ENCODE measurements at places on chromosomes 3 and 15.

DNA sequence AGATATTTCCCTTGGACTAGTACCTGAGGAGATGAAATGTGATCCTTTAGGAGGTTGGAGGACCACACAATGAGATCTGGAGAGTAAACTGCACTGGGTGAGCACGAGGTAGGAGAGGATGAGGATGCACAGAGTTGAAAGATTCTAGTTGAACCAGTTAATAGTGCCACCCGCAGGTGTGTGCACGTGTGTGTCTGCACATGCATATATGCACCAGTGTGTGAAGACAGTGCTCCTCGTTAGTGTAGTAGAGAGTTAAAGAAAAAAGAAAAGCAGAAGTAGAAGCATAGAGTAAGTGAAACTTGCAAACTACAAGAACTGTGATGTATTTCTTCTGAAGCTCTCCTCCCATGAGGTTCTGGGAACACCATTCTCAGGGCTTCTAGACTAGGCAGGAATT is 8.4 kb downstream of the MED12L start:
- DNase-seq: no peak

GRCh38 chr3:57017459-57017845 is 43.0 kb upstream of the SPATA12 start:
- no peak for DNase-seq

DNA sequence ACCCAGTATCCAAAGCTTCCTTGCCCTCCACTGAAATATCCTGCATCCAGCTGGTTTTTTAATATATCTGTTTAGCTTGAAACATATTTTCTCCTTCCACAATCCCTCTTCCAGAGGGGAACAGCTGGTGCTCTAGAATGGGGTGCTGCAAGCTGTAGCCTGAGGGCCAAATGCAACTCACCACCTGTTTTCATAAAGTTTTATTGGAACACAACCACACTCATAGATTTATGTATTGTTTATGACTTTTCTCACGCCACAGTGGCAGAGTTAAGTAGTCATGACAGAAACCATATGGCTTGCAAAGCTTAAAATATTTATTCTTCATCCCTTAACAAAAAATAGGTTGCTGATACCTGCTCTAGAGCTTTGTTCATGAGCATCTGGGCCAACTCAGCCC is 298.7 kb downstream of the CLSTN2 start:
- no peak for DNase-seq

- DNase-seq: no peak
Measured at GRCh38 chr3:9402410-9403228, 5.2 kb downstream of the SETD5 start.

- DNase-seq: no peak
Measured at GRCh38 chr3:20324664-20325478, 138.9 kb upstream of the SGO1 start.

DNA sequence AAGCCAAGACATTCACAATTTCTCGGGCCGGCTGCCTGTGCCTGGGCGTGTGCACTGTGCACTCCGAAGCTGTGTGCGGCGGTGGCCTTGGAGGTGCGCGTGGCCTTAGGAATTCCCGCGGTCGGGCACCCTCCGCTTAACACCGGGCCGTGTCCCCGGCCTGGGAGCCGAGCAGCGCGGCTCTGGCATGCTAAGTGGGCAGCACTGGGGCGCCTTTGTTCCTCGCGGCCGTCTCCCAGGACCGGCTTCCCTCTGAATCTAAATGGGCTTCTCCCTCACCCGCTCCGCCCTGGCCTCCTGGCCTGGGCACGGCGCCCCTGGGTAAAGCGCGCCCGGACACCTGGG is 498 bp upstream of the ARNT2 start:
- no peak for DNase-seq

DNA sequence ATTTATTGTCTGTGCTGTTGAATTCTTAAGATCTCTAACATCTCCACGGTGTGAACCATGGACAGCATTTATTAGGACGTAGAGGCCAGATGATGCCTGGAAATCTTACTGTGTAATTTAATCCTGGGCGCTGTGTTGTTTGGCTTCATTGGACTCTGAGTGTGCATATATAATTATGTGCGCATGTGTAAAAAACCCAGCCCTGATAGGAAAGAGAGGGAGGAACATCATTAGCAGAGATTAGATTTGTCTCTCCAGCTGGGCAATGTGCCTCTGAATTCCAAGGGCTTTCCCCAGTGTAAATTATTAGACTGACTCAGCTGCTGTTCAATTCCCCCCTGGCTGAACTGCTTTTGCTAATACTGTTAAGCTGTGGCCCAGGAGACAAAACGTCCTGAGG is 39.6 kb downstream of the MAP3K13 start:
- no peak for DNase-seq

- no peak for DNase-seq
Measured at GRCh38 chr15:64000183-64000951, 45.9 kb downstream of the DAPK2 start.

- no peak for DNase-seq
Measured at GRCh38 chr15:52068004-52068615, 44.5 kb downstream of the BCL2L10 start.

DNA sequence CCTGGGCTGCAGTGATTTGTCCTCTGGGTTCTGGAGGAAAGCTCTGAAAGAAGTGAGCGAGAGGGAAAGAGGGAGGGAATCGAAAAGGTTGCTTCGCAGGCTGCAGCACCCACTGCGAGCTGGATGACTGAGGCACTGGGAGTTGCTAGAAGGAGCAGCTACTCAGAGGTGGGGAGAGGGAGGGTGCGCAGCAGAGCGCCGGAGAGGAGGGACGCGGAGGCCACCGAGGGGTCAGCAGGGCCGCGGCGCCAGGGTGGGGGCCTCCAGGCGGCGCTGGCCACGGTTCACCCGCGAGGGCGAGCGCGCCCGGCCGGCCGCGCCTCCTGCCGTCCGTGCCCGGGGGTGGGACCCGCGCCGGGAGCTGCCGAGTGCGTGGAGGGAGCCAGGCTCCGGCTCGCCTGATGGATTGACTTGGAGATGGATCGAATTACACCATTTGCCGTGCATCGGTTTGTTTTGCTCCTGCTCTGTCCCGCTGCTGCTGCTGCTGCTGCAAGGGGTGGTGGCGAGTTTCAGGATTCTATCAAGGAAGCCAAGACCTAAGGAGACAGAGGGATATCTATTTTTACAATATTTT is at the start of gene SEMA6D:
Gene SEMA6D, plus strand, starts transcription at position 470 of the 577 bp plus-strand sequence. CDS start 42,294 bp downstream, outside the sequence.
- no peak for DNase-seq

DNA sequence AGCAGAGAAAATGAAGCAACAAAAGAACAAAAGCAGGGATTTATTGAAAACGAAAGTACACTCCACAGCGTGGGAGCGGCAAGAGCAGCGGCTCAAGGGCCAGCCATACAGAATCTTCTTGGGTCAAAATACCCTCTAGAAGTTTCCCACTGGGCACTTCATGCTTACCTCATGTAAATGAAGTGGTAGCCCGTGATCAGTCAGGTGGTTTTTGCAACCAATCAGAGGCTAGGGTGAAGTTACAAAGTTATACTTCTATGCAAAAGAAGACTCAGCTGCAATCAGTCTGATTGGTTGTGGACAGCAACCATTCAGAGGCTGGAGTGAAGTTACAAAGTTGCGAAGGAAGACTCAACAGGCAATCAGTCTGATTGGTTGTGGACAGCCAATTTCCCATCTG is 37.8 kb upstream of the TRH start:
- DNase-seq: peak; percentile 12

GRCh38 chr3:157464321-157464720 is 27.7 kb downstream of the PTX3 start:
- no peak for DNase-seq

- DNase-seq: no peak
Measured at GRCh38 chr3:58099865-58100264, 91.6 kb downstream of the FLNB start.

GRCh38 chr3:117567906-117568305 is 858.3 kb downstream of the TUSC7 start:
- DNase-seq: no peak

DNA sequence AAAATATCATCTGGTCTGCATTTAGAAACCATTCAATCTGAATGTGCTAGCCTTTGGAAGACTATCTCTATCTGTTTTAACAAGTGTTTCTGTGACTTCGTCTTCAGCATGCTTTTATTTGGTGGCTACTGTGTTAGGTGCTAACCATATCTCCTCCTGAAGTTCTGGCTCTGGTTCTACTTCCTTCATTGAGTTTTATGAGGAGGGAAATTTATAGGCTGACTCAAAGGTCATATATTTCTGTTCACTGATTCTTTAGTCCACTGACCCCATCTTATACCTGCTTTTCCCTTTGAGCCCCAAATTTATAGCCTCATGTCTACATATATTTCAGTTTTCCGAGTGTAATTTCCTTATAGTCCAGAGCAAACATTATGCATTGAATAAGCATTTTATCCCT is 295.0 kb upstream of the RASGRP1 start:
- no peak for DNase-seq

DNA sequence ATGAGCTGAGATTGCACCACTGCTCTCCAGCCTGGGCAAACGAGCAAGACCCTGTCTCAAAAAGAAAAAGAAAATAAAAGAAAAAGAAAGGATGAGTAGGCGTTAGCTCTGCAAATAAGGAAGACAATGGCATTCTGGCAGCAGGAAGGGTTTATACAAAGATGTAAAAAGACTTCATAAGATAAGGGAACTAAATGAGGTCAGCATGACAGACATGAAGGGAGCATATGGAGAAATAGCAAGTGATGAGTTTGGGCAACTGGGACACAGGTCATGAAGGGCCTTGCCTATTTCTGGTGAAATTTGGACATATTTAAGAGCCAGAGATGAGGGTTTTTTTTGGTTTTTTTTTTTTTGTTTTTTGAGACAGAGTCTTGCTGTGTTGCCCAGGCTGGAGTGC is 24.5 kb downstream of the TMEM266 start:
- no peak for DNase-seq

- no peak for DNase-seq
Measured at GRCh38 chr15:95990833-95991232, 339.7 kb upstream of the NR2F2 start.

GRCh38 chr15:86445579-86446252 is 366.0 kb downstream of the AGBL1 start:
- no peak for DNase-seq

GRCh38 chr3:98612587-98612986 is 19.2 kb upstream of the CPOX start:
- no peak for DNase-seq

GRCh38 chr15:62912808-62913207 is 129.7 kb upstream of the TPM1 start:
- no peak for DNase-seq

- DNase-seq: no peak
Measured at GRCh38 chr15:42419369-42419768, 60.1 kb downstream of the CAPN3 start.

GRCh38 chr3:5136211-5136918 is 14.3 kb downstream of the ARL8B start:
- peak; percentile 15 for DNase-seq

DNA sequence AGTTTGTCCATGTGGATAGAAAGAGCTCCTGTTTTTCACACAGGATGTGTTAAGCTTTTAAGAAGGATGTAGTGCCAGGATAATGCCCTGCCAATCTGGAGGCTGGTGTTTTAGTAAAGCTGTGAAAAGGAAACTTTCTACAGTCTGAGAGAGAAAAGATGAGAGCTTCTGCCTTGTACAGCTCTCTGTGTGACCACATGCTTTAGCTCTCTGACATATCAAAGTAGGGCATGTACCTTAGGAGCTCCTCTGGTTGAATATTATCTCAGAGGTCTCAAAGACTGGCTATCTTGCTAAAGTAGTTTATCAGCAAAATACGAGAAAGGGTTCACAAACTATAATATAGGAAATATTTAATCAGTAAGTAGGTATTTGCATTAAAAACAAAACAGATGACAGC is 30.4 kb downstream of the CDIN1 start:
- DNase-seq: no peak

GRCh38 chr3:107928084-107928445 is 162.8 kb downstream of the CD47 start:
- no peak for DNase-seq

DNA sequence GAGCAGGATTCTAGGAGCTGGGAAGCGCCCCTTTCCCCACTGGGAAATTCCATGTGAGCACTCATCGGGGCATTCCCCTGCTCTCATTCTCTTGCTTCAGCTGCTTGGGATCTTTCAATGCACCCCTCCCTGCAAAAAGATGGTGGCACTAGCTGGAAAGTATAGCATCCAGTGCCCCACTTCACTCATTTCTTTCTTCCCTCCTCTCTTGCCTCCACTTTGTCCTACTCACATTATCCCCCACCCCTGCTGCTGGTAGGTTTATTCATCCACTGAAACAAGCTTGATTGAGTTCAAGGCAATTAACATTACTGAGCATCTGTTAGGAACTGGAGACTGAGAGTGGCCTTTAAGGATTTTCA is 84.8 kb upstream of the LIMD1 start:
- no peak for DNase-seq

DNA sequence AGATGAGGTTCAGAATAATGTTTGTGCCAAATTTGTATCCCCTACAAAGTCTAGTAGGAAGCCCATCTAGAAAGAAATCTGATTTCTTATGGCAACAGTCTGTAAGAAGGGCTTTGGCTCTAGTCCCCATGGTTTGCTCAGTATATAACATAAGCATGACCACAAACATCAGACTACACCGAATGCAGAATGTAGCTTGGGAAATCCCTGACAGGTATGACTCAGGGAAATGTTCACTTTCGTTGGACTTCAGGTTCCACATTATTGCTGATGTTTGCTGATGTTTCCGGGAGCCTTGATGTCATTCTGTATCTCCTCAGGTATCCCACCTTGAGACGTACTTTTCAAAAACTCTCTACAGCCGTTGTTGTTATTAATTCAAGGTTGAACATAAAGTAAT is 304.4 kb upstream of the TGFBR2 start:
- DNase-seq: no peak

DNA sequence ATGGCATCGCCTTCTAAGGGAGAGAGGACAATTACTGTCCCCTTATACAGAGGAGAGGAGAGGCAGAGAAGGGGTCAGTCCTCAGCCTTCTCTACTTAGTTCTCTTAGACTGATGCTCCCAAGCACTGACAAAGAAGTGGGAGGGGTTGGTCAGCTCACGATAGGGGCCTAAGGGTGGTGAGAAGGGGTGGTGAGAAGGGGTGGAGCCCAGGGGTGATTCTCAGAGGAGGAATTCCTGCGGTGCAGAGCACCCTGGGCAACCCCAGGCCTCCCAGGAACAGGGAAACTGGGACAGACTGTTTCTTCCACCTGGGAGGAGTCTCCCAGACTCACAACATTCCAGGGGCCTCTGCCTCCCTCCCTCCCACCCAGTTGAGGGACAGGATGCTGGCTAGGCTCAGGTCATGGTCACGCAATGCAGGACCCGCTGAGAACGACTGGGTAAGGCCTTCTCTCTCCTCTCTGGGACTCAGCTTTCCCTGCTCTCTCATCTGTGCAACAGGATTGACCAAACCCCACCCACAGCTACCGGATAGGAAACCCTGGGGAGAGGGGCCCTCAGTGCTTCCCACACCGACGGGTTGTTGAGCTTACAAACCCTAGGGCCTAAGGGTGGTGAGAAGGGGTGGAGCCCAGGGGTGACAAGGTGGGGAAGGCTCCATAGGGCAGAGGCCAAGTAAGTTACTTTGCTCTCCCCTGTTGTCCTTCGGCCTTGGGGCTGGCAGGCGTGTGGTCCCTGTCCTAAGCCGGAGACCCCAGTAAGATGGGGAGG is 1.5 kb downstream of the TPRA1 start:
- no peak for DNase-seq

- DNase-seq: no peak
Measured at GRCh38 chr3:121659586-121659985, 1.1 kb downstream of the HCLS1 start.

- no peak for DNase-seq
Measured at GRCh38 chr3:175093748-175094147, 234.6 kb downstream of the NAALADL2 start.

GRCh38 chr3:156772588-156773206 is 53.5 kb upstream of the LEKR1 start:
- no peak for DNase-seq

- DNase-seq: peak; percentile 56
Measured at GRCh38 chr3:49158103-49158709, 7.9 kb downstream of the CCDC71 start.
